Activated T-cell treated with anti-CD3 and anti-CD28 coated beads, Interleukin-2, amount 50 U/mL, for 1 hour (primary cell): ENCODE measurements at places on chromosomes 5 and 9.
A peak's percentile ranks its signal among the peaks of the same experiment; 100 is the strongest.

DNA sequence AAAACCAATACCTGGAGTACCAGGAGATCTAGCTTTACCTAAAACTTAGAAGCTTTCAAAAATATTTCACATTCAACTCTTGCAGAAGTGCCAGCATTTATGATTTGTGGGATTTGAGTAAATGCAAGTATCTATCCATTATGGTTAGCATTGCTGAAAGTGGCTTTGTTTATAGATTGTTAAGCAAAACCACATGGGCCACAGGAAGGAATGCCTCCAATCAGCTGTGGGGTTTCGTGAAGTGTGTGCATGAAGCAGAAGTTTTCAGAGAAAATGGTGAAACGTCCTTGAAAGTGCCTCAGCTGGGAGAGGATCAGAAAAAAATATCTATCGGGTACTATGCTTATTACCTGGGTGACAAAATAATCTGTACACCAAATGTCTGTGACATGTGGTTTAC is 4.2 kb downstream of the LECT2 start:
- DNase-seq, result no peak

- DNase-seq, result no peak
These were observed 4.3 kb upstream of the ZNF510 start for GRCh38 chr9:96782235-96782634.

GRCh38 chr5:112931473-112931872 is 9.4 kb upstream of the REEP5 start:
- no peak for DNase-seq

DNA sequence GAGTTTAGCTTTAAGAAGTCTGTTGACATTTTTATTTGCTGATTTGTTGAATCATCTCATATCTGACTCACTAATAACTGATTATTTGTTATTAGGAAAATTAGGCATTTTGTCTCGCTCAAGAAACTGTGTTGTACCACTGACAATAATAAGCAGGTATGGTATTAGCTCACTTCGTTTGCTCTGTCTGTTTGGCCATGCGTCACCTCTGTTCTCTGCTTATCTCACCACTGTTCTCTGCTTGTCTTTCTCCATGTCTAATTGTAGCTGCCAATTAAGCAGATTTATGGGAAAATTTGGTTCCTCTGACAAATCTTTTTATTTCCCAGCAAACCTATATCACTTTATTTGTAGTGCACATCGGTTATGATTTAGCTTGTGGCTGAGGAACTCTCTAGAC is 138.9 kb downstream of the WDR41 start:
- DNase-seq, result no peak

DNA sequence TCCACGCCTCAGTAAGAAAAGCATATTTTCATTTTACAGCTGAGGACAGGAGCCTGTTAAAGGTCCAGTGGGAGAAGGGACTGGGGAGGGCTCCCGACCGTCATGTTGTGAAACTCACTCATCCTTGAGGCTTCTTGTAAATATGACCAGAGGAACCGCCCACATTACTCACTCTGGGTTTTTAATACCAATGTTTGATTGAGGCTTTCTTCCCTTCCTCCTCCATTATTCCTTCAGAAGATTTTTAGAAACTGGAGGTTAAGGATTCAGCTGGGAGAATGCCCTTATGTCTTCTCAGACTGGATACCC is 61.4 kb upstream of the GLRX start:
- DNase-seq, result no peak

DNA sequence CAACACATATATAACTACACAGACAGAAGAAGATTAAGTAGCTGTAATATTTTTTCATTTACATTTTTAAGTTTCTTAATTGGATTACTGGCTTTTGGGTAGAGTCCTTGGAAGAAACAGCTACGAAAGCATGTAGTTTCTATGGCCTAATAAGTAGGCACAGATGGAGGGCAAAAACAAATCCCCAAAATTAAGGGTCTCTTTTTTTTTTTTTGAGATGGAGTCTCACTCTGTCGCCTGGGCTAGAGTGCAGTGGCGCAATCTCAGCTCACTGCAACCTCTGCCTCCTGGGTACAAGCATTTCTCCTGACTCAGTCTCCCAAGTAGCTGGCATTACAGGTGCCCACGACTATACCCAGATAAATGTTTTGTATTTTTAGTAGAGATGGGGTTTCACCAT is 27.1 kb upstream of the MTMR12 start:
- DNase-seq, result no peak

- no peak for DNase-seq
These were observed 3.3 kb downstream of the GRIN1 start for GRCh38 chr9:137141976-137142936.

DNA sequence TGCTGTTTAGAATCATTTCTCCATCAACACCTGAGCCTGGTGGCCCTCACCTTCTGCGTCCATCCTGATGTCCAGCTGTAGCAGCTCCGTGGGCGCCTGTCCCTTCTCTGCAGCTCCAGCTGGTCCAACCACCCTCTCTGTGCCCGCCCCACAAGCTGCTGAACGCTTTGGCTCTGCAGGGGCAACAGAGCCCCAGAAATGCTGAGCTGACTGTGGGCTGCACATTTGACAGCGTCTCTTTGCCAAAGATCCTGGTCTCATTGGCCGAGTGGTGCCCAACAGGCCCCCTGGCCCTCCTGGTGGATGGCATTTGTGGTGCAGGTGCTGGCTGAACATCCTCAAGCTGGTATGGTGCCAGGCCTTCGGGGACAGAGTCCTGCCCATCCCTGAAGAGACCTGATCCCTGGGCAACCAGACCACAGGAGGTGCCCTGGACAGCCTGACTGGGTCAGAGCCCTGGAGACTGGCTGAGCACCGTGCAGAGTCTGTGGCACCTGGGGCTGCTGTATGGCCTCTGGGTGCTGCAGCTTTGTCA is 25.3 kb upstream of the CEP72 start:
- DNase-seq, result no peak

DNA sequence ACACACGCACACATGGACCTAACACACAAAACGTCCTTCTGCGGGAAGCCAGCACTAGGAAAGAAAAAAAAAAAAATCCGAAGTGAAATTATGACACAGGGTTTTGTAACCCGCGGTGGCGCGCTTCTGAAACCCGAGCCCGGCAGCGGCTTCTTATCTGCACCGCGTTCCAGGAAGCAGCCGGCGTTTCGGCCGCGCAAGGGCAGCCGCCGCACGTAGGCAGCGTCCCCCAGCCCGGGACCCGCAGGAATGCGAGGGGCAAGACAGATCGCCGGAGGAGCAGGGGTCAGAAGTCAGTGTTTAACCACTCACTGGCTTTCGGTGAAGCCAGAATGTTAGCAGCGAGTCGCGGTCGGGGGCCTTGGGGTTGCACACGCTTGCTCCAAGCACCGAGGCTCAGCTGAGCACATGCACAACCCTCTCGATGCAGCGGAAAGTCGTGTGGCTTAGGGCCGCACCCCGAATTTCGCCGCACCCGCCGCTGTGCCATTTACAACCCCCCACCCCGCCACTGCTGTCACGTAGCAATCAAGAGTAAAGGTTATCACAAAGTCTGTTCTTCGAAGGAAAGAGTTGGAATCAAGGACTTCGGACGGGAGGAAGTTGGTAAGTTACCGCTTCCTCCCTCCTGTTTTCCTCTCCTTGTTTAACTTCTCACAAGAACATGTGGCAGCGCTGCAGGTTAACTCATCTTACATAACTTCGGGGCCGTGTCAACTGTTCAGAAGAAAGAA is 167.9 kb downstream of the AUH start:
- peak; percentile 72 for DNase-seq

DNA sequence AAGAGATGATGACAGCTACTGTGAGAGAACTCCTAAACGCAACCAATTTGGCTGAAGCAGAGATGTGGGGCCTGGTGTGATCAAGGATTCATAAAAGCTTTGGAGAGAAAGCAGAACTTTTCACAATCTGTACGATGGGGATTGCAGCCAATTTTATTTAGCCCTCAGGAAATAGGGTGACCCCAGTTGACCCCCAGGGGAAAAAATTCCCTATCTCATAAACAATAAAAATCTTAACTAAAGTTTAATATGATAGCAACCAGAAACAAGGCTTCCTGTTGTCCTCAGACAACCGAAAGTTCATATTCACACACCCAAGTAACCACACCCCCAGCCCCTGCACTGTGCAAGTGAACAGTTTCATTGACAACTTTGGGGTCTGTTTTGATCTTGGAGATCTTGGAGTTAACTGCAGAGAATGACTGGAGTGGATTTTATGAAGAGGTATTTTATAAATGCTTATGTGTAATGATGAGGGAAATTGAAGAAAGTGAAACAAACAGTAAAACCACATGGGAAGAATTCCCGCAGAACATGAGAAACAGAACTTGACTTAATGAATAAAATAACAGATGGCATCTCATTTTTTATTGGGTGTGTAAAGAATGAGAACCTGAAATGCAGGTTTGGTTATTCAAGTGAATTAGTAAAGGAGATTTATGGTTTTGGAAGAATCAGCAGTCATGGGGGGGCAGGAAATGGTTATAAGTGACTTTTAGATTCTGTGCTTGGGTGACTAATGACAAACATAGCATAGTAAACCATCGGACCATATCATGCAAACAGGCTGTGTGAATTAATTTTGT is 94.5 kb downstream of the PDE4D start:
- DNase-seq, result no peak

DNA sequence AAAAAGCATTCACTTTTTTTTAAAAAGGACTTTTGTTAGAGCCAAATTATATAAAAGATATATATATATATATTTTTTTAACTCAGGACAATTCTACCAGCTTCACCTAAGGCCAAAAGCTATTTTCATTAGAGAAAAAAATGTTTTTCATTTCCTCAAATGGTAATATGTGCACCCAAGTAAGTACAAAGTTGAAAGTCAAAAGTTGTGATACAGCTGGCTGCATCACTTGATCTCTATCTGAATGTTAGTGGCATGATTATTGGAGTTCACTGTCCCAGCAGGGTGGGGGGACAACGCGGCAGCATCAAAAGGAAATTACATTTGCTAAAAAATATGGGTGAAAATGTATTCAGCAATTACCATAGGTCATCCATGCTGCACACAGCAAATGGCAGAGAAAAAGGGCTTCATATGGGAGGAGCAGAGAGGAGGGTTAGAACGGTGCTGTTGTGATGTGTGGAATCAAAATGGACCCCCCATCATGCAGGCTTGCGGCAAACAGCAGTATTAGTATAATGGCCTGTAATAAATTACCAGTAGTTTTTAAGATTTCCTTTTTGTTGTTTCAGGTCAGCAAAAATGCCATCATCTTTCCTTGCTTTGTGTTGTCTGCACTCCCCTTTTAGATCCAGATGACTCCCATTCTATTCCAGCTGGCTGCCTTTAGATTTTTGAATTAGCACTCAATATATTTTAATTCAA is 253.7 kb downstream of the MAT2B start:
- no peak for DNase-seq

- DNase-seq, result no peak
These were observed 246.3 kb upstream of the EFNA5 start for GRCh38 chr5:107916731-107917725.
